ENCODE measurements at places on chromosomes 16 and 17.

- no peak for DNase-seq
Measured at GRCh38 chr17:16197276-16197675, 18.1 kb downstream of the NCOR1 start.

DNA sequence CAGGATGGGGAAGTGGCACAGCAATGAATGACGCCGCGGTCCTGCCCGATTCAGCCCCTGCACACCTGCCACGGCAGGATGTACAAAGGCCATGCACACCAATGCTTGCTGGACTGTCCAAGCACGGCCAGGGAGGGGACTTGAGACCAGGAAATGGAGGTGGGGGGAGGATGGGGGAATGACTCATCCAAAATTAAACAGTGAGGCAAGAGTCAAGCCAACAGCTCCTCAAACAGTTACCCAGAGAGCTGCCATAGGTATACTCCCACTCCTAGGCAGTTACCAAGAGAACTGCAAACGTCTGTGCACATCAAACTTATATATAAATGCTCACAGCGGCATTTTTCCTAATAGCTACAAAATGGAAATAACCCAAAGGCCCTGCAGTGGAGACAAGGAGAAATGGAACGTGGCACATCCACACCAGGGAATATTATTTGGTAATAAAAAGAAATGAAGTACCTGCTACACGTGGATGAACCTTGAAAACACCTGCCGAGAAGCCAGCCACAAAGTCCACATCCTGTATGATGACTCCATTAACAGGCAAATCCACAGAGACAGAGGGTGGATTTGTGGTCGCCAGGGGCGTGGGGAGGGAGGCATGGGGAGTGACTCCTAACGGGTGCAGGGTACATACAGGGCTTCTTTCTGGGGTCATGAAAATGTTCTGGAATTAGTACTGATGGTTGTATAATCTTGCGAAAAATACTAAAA, 54.1 kb downstream of the VAC14 start:
- DNase-seq, result no peak

DNA sequence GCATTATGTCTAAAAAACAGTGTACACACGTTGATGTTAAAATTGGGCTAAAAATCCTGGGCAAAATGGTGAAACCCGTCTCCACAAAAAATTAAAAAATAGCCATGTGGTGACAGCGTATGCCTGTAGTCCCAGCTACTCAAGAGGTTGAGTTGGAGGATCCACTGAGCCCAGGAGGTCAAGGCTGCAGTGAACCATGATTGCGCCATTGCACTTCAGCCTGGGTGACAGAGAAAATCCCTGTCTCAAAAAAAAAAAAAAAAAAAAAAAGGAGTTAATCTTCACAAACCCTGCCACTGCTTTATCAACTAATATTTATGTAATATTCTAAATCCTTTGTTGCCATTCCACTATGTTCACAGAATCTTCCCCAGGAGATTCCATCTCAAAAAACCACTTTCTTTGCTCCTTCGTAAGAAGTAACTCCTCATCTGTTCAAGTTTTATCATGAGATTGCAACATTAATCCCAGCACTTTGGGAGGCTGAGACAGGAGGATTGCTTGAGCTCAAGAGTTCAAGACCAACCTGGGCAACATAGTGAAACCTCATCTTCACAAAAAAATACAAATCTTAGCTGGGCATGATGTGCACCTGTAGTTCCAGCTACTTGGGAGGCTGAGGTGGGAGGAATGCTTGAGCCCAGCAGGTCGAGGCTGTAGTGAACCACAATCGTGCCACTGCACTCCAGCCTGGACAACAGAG, 1.9 kb upstream of the C16orf87 start:
- no peak for DNase-seq

DNA sequence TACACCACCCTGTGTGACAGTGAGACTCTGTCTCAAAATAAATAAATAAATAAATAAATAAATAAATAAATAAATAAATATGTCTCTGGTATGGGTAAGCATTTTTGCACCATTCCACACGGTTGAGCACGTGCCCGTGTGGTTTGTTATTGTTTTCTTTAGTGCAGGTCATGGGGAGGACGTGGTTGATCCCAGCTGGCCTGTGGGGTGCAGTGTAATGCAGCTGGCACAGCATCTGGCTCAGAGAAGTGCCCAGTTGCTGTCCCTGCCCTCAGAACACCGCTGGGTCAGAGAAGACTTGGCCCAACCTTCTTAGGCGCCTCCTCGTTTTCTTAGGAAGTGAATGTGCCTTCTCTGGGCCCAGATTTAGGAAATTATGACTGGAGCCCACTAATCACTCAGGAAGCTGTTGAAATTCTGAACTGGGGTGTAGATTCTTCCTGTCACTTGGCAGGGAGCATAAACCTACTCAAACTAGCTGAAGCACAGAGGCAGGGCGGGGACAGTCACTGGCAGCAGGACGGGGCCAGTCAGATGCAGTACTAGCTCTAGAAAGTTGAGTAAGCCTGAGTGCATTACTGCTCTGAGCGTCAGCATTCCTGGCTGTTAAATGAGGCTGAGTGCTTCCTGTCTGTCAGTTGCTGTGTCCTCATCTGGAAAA, 85.9 kb downstream of the SNX29 start:
- DNase-seq, result no peak
